ENCODE measurements at places on chromosomes 1 and 21.

- H3K4me3 ChIP-seq: no peak overlapping the region
- no peak for DNase-seq
- H3K27me3 ChIP-seq: no peaks in the 10 kb centered on the region
- no peaks in the 10 kb centered on the region for H3K36me3 ChIP-seq
- H3K4me1 ChIP-seq: no peaks in the 10 kb centered on the region
Observed at GRCh38 chr1:162304736-162305135, 71.9 kb downstream of the SPATA46 start.

DNA sequence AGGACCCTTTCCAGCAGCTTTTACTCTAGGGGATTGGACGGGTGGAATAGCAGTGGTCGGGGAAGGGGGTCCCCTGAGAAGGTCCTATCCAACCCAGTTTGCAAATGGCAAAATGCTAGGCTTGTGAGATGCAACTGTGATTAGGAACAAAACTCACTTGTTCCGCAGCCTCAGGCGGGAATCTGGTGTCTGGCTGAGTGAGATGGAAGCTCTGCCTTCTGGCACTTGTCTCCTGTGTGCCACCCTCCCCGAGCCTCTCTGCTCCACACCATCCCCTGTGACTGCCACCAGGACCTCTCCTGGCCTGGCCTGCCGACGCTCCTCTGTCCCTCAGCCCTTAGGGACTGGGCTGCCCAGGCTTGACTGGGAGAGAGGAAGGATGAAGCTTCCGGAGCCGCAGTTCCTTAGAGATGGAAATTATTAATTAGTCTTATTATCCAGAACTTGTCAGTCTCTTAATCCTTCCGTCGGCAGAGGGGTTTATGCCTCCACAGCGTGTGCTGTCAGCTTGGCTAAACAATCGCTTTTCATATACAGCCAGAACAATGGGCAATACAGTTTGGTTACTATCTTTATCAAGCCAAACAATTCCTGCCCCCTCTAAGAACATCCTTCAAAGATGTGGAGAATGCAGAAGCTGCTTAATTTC is 292.8 kb upstream of the VAMP3 start:
- H3K27ac ChIP-seq: no peak overlapping the region
- no peaks in the 10 kb centered on the region for H3K4me1 ChIP-seq
- H3K4me3 ChIP-seq: no peak overlapping the region
- H3K36me3 ChIP-seq: no peaks in the 10 kb centered on the region
- DNase-seq: no peak

GRCh38 chr1:51325878-51326755 is 4.2 kb downstream of the TTC39A start:
- H3K4me1 ChIP-seq: no peaks in the 10 kb centered on the region
- H3K36me3 ChIP-seq: no peaks in the 10 kb centered on the region
- DNase-seq: no peak
- no peaks in the 10 kb centered on the region for H3K27me3 ChIP-seq

- no peaks in the 10 kb centered on the region for H3K36me3 ChIP-seq
- no peaks in the 10 kb centered on the region for H3K4me1 ChIP-seq
- no peak for DNase-seq
Observed at GRCh38 chr1:1943834-1944570, 24.9 kb upstream of the TMEM52 start.

GRCh38 chr1:38529391-38529790 is 330.2 kb downstream of the RRAGC start:
- no peak overlapping the region for H3K4me3 ChIP-seq
- no peak overlapping the region for H3K27ac ChIP-seq
- DNase-seq: no peak
- no peaks in the 10 kb centered on the region for H3K4me1 ChIP-seq
- H3K27me3 ChIP-seq: no peaks in the 10 kb centered on the region

DNA sequence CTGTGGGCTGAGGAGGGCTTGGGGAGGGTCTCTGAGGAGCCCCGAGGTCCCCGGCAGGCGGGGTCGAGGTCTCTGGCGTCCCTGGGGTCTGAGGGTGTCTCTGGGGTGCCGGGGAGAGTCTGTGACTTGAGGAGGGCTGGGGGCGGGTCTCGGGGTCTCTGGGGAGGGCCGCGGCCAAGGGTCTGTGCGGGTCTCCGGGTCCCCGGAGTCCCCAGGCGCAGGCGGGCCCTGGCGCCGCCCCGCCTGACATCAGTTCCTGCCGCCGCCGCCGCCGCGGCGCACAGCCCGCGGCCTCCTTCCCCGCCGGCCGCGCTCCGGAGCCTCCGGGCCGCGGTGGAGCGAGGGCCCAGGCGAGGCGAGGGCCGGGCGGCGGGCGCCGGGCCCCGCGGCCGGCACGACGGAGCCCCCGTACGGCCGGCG is at the start of gene PLEKHM2:
PLEKHM2 (plus strand) TSS at position 279 of the 420 bp plus-strand sequence. CDS start 239 bp downstream, outside the sequence.
- no peaks in the 10 kb centered on the region for H3K27me3 ChIP-seq
- peak within 1 kb of the TSS; percentile 95 for H3K27ac ChIP-seq
- H3K36me3 ChIP-seq: no peaks in the 10 kb centered on the region
- H3K4me1 ChIP-seq: peaks cover 3% of the 10 kb centered on the region
- H3K4me3 ChIP-seq: peak within 1 kb of the TSS; percentile 98
- DNase-seq: no peak

DNA sequence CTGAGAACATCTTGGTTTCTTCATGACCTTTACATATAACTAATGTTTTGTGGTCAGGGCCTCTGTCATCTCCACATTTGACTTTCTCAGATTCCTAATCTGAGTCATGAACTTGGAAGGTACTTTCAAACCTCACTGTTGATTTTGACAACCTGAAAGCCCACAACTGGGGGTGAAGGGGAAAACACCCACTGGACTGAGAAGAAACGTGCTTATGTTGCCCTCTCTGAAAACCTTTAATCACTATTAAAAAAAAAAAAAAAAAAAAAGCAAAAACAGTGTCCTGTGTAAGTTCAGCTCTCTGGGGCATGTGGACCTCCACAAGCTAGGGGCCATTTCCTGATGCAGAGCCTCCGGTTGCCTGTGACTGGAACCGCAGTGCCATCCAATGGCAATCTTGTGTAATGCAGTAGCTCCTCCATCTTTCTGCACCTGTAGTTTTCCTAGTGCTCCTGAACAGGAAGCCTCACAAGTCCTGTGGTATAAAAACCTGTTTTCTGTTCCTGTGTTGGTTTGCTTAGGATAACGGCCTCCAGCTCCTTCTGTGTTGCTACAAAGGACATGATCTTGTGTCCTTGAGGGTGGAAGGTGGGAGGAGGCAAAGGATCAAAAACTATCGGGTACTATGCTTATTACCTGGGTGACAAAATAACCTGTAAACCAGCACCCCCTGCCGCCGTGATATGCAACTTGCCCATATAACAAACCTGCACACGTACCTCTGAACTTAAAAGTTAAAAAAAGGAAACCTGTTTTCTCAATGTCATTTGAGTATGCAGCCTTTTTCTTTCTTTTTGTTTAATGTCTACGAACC is 124.5 kb downstream of the ZNF648 start:
- H3K4me1 ChIP-seq: no peaks in the 10 kb centered on the region
- no peaks in the 10 kb centered on the region for H3K36me3 ChIP-seq
- H3K27ac ChIP-seq: no peak overlapping the region
- peak; percentile 53 for DNase-seq

DNA sequence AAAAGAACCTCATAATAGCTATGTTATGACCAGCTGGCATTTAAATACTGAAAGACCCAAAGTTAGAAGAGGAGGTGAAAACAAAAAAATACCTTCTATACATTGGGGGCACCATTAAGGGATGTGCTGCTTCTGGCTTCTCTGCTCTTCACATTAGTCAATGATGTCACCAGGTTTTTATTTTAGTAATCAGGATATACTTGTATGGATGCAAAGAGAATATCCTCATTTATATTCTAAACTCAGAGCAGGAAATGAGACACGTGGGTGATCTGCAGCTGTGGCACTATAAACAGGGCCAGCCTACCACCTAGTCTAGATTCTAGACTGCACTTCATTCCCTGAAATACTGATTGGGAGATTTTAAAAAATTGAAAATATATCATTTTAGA is 51.2 kb downstream of the WLS start:
- no peak for DNase-seq
- H3K4me1 ChIP-seq: no peaks in the 10 kb centered on the region
- no peaks in the 10 kb centered on the region for H3K36me3 ChIP-seq

DNA sequence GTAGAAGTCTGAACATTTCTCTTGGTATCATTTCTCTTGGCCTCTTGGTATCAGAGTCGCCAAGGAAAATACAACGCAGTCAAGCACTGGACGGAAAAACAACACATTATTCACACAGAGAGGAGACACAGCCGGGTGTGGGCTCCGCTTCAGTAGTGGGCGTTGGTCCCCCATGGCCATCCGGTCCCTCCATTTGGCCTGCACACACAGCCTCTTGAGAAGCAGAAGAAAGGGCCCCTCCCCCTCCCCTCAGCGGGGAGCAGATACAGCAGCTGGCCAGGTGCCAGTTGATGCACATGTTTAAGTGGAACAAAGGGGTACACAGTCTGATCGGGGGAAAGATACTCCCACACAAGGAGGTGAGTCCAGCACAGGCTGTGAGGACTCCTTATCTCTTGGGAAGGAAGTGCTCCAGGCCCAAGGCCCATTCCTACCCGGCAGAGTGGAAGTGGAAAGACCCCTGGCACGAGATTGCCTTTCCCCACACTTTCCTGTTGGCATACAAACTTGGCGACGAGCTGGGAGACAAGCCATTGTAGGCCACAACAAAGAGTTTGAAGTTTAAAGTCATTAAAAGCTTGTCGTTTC is 311.3 kb downstream of the FAM72C start:
- H3K4me3 ChIP-seq: no peak overlapping the region
- H3K27me3 ChIP-seq: peaks cover 6% of the 10 kb centered on the region
- H3K4me1 ChIP-seq: no peaks in the 10 kb centered on the region
- DNase-seq: no peak
- no peak overlapping the region for H3K27ac ChIP-seq

DNA sequence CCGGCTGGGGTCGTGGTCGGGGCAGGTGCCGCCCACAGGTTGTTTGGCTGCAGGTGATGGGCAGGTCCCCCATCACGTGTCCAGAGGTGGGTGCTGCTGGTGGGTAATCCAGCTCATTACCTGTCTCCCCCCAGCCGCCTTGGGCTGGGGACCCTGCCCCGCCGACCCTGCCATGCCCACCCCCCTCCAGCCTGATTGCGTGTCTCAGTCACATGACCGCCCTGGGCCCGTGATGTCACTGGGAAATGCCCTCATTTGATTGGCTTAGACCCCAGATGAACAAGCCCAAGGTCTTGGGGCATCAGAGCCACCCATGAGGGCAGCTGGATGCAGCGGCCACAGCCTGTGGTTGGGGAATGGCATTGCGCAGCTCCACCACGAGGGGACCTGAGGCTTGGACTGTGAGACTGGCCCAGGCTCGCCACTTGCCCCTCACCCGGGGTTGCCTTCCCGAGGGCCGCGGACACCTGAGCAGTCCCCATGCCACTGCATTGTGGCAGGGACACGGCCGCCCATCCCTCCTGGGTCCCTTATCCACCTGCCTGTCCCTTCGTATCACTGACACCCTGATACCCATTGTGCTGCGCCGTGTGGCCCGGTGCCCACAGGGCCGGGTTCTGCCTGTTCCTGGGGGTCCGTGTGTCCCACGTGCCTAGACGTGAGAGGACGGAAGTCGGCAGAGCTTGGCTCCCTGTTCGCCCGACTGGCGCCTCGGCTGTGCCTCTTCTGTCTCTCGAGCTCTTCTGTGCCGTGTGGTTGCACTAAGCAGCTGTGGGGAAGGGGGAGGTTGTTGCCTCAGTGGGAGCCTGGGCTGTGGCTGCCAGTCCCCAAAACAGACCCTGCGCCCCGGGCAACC is 68.0 kb downstream of the FAAP20 start:
- no peak for DNase-seq
- H3K36me3 ChIP-seq: no peaks in the 10 kb centered on the region
- no peaks in the 10 kb centered on the region for H3K4me1 ChIP-seq
- peak overlapping the region; percentile 29 for H3K27ac ChIP-seq
- H3K4me3 ChIP-seq: peak overlapping the region; percentile 28
- no peaks in the 10 kb centered on the region for H3K27me3 ChIP-seq

DNA sequence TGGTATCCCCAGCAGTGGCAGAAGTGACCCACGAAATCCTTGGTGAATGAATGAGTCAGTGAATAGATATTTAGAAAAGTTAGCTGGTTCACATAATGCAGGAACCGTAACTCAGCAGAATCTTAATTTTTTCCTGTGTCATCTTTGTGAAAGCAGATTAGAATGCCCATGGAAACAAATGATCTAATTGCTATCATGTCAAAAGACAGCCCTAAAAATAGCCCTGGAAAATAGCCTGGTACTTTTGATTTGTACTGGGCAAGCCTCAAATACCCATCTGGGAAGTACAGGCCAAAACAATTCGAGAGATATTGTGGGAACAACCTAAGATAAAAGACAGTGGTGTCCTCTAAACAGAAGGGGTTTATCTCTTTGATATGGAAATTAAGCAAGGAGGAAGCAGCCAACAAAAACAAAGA is 21.1 kb downstream of the FYB2 start:
- no peaks in the 10 kb centered on the region for H3K4me1 ChIP-seq
- H3K27ac ChIP-seq: no peak overlapping the region
- H3K27me3 ChIP-seq: no peaks in the 10 kb centered on the region

DNA sequence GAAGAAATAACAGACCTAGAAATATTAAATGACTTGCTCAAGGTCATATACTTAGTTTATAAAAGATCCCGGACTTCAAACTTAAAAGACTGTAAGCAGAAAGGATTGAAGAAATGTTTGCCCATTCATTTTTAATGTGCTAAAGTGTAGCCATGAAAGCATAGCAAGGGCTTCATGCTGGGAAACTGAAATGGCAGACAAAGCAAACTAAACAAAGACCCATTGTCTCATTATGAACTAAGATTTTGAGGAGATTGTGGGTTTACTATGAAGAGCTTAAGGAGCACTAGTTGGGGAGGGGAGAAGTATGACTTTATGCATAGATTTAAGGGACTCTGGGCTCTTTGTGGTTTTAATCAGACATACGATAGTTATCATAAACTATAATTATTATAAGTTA is 26.3 kb downstream of the ADAMTS1 start:
- no peaks in the 10 kb centered on the region for H3K4me1 ChIP-seq
- no peak for DNase-seq
- no peak overlapping the region for H3K27ac ChIP-seq
- no peaks in the 10 kb centered on the region for H3K36me3 ChIP-seq
- no peaks in the 10 kb centered on the region for H3K27me3 ChIP-seq

- no peak overlapping the region for H3K4me3 ChIP-seq
- H3K27ac ChIP-seq: no peak overlapping the region
- H3K27me3 ChIP-seq: peaks cover 9% of the 10 kb centered on the region
Observed at GRCh38 chr21:36692835-36693488, 6.0 kb upstream of the SIM2 start.

GRCh38 chr1:11023201-11023600 is 10.7 kb downstream of the TARDBP start:
- DNase-seq: no peak
- no peak overlapping the region for H3K27ac ChIP-seq
- H3K36me3 ChIP-seq: peaks cover 5% of the 10 kb centered on the region
- H3K4me3 ChIP-seq: no peak overlapping the region
- no peaks in the 10 kb centered on the region for H3K4me1 ChIP-seq
- H3K27me3 ChIP-seq: no peaks in the 10 kb centered on the region

DNA sequence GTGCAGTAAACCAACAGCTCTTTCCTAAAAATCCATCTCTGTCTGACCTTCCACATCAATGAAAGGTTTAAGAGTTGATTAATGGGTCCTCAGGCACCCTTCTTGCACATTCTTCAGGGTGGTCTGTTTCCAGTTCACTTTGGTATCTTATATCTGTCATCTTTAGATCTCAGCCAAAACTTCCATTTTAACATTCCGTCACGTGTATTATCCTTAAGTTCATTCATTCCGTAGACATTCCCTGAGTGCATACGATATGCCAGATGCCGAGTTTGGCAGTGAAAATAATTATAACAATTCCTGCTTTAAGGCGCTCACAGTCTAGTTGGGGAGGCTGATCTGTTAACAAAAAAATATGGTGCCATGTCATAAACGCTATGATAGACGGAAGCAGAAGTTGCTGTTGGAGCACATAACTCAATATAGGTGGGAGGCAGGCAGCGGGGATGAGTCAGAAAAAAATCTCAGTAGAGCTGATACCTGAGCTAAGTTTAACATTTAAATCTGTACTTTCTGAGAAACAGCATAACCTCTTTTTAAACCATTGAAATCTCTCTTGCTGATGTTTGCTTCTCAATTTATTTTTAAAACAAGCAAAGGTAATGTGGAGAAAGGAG is 59.6 kb upstream of the HOOK1 start:
- H3K36me3 ChIP-seq: no peaks in the 10 kb centered on the region
- no peak overlapping the region for H3K27ac ChIP-seq
- H3K4me1 ChIP-seq: peaks cover 5% of the 10 kb centered on the region

All from breast epithelium (tissue), 4 donors.